Immature natural killer cell (primary cell): ENCODE measurements at places on chromosomes 12 and 14.

DNA sequence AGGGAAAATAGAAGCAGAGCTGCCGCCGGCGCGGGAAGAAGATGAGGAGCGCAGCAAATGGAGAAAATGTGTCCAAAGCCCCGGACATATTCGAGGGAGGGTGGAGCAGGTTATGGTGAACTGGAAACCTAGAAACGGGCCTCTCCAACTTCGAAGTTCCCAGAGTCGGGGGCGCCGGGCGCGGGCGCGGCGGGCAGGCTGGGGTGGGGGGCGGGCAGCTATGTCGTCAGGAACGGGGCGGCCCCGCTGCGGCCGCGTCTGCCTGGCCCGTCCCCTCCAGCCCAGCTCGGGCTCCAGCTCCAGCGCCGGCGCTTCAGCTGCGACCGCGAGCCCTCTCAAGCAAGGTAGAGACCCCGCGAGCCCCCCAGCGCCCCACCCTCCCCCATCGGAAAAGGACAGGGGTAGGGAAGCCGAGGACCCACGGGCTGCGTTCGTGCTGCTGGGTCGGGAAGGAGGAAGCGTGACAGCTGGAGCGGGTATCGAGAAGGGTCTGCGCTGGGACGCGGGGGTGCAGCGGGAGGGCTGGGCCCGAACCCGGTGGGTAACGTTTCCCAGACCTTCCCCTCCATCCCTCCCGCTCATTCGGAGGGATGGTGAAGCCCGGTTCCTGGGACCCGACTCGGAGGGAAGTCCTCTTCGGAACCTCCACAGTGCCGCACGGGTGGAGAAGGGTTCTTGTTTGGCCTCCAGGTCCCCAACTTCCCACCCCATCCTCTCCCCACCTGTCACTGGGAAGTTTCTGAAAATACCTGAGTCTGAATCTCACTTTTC is 1.0 kb downstream of the DGKA start:
- DNase-seq, result peak; percentile 46

GRCh38 chr12:16272222-16272621 is 5.3 kb downstream of the SLC15A5 start:
- DNase-seq, result no peak

GRCh38 chr14:75747899-75748298 is 86.9 kb downstream of the TTLL5 start:
- DNase-seq, result no peak

DNA sequence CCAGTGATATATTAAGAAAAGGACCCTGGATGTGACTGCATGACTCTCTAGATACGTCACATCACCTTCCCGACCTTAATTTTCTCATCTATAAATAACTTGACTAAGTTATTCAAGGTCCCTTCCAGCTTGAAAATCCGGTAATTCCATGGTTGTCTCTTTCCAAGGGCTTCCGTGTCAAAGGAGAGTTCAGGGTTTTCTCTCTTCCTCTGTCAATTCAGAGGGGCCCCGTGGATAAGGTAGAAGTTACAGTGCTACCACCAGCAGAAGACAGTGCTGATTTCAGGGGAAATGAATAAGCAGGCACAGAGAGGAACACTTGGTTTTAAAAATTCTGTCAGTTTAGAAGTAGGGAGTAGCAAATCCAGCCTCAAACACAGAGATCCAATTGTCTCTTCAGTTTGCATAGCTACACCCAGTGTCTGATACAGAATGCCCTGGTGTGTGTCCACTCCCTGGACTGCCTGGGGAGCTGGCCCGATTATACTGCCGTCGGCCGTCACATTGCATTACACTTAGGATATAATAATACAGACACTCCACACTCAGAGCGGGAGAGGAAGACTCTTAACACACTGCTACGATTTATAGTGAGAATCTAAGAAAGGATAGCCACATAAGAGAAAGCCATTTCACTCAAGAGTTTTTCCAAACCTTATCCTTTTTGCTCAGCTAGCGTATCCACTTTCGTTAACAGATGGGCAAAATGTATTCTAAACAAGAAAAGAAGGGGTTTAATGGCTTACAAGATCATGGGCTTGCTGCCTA is 54.7 kb upstream of the GTF2A1 start:
- DNase-seq, result no peak
